Kidney glomerular epithelial cell (primary cell): ENCODE measurements at places on chromosomes 13 and 19.

GRCh38 chr13:113788413-113789135 lies 29.5 kb downstream of the TMEM255B start:
- no peak for DNase-seq

GRCh38 chr13:109274188-109274821 lies 512.1 kb downstream of the IRS2 start:
- peak; percentile 80 for DNase-seq

GRCh38 chr19:7678971-7679751 lies 1.5 kb upstream of the TRAPPC5 start:
- DNase-seq, result no peak

- DNase-seq, result no peak
These were observed 514 bp upstream of the ARGLU1 start for GRCh38 chr13:106568299-106569003.

GRCh38 chr19:38402623-38402966 lies 298 bp upstream of the FAM98C start:
- DNase-seq, result no peak

DNA sequence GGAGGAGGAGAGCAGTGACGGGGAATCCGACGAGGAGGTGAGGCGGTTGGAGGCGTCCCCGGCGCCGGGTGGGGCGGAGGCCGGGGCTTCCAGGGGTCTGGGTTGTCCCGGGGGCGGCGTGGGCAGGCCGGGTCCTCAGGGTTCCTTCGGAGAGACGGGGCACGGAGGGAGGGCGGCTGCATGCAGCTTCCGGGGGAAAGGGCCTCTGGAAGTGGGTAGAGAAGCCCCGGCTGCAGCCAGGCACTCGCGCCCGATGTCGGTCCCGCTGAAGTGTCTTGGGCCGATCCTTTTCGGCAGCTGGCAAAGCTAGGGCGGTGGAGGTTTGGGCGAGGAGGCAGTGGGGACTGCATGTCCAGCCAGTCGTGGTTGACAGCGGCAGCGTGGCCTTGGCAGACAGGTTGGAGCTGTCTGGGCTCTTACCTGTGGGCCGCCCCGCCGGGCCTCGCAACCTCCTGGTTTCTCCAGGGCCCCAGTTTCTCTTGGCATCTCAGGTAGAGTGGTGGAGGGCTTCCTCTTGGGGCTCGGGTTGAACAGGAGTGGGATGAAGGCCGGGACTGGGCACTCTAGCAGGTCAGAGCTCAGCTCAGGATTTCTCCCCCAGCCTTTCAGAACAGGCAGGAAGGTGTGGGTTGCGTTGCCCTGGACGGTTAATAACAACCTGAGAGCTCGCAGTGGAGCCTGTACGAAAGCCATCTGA lies 690 bp downstream of the KMT2B start:
- DNase-seq, result peak; percentile 29

DNA sequence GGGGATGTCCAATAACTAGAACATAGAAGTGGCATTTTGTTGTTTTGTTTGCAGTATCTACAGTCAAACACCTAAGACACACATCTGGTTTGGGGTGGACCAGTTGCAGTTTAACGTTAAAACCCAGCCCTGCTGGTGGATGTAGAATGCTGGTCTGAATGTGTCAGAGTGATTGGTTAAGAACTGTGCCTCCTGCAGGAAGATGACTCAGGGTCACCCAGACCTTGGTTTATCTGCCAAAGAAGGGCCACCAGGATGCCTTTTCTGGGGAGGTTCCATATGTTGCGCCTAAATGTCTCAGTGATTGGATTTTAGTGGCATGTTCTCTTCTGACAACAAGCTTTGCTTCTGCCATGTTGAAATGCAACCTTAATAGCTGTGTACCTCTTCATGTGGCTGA lies 23.1 kb downstream of the ZNF536 start:
- DNase-seq, result no peak

- peak; percentile 90 for DNase-seq
These were observed 1040.6 kb upstream of the SLC10A2 start for GRCh38 chr13:104106705-104107393.

- no peak for DNase-seq
These were observed 10.0 kb upstream of the CPAMD8 start for GRCh38 chr19:17036640-17037039.

- no peak for DNase-seq
These were observed 46.4 kb downstream of the DLEU7 start for GRCh38 chr13:50797091-50797490.

DNA sequence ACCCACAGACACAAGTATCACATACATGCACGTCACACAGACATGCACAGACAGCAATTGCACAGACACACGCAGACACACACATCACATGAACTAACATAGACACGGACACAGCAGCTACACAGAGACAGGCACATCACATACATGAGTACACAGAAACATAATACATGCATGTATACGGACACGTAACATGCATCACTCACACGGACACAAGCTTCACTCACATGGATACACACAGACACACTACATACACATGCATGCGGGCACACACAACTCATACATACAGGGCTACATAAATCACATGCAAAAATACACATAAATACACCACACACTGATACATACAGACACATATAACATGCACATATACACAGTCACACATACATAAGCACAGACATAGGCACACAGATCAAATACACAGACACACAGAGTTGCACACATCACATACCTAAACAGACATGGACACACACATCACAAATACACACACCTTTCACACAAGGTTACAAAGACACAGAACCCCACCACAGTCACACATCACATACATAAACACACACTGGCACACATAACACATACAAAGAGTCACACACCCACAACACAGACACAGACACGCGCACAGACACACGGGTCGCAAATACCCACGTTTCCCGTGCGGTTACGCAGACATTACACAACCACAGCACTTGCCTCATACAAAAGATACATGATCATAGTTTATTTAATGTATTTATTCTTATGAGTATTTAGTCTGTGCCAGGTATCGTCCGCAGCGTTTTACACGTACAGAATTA lies 1.1 kb upstream of the LMTK3 start:
- DNase-seq, result no peak

- no peak for DNase-seq
These were observed 6.3 kb downstream of the MYADM start for GRCh38 chr19:53873773-53874605.

GRCh38 chr13:22017226-22017625 lies 346.4 kb downstream of the FGF9 start:
- no peak for DNase-seq

GRCh38 chr13:110420626-110421025 lies 113.5 kb downstream of the COL4A2 start:
- no peak for DNase-seq

DNA sequence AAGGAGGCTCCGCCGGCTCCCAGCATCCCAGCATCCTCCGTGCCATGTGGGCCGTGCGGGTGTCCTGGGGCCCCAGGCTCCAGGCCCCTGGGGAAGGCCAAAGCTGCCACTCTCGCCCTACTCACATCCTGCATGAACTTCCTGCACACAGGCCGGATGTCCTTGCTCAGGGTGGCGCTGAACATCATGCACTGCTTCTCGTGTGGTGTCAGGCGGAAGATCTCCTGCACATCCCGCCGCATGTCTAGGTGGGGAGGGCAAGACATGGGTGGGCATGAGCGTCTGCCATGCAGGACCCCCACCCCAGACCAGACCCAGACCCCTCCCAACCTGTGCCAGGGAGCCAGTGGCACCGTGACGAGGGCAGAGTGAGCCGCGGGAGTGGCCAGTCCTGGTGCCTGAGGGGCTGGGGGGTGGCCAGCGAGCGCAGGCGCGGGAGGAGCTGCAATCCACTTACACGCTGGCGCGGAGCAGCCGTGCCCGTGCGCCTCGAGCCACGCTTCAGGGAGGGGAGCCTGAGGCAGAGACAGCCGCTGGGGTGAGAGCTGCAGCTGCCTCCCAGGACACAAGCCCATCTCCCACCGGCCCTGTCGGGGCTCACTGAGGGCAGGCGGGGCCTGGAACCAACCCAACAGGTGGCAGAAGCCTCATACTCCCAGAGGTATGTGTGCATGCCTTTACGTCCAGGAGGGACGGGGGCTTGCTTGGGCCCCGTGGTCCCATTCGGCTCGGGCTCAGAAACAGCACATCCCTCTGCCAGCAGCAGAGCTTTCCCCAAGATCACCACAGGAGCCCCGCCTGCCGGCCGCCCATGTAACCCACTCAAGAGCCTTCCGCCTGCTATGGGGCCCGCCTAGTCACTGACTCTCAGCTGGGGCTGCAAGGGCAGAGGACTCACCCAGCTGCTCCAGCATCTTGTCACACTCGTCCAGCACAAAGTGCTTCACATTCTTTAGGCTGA lies 8.8 kb downstream of the DDX39A start:
- DNase-seq, result no peak
